ENCODE measurements at places on chromosomes 1 and 21.
A peak's percentile ranks its signal among the peaks of the same experiment; 100 is the strongest.

GRCh38 chr21:44552681-44553080 is 1.4 kb upstream of the KRTAP10-2 start:
- DNase-seq, result no peak

DNA sequence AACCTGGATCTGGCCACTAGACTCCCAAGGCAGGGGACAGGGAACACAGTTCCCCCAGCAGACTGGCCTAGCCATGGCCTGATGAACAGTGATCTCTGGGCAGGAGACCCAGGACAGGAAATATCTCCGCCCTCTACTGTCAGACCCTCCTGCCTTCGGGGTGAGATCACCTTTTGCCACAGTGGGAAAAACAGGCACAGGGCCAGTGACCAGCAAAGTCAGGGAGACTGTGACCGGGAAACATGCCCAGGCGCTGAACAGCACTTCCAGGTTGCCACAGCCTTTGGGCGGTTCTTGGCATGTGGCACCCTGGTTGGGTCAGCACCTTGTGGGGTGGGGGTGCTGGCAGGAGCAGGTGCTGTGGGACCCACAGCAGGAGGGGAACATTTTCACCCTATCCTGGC is 8.9 kb upstream of the ZNF669 start:
- peak; percentile 88 for DNase-seq

DNA sequence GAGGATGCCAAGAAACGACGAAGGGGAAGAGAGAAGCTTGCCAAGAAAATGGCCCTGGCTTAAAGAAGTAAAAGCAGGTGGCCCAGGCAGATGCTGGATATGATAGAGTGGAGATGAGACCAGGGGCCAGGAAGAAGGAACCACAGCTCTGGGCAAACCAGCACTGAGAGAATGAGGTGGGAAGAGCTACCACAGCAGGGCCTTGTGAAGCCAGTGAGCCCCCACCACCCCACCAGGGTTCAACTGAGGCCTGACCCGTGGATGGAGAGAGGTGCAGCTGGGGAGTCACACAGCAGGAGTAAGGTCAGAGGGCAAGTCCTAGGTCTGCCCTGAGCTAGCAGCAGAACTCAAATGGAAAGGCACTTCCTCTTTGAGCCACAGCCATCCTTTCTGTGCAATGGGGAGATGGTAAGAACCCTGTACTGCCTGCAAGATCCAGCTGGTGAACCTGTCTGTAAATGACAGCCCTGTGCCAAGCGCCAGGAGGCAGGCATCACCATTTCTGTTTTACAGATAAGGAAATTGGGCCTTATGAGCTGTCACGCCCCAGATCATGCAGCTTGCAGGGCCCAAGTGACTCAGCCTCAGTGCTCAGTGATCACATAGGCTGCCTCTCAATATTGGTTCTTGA is 8.5 kb downstream of the SH3BGRL3 start:
- DNase-seq, result no peak

DNA sequence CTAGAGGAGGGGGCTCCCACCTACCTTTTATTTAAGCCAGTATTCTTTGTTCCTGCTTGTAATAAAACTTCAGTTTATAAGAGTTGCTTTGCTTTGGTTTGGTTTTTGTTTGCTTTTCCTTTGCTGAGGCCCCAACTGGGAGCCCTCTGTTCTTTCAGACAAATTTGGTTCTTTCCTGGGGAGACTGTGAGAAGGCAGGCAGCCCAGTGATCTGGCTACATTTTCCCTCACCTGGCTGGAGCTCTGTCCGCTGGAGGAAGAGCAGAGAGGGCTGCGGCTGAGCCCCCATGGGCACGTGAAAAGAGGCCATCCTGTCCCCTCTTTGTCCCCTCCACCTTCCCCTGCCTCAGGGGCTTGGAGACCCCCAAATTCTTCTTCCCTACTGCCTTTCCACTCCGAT is 7.3 kb upstream of the SFN start:
- no peak for DNase-seq

- DNase-seq, result no peak
These were observed 56.0 kb upstream of the GPR52 start for GRCh38 chr1:174391716-174392115.

GRCh38 chr1:233361876-233362275 is 34.4 kb downstream of the MAP3K21 start:
- DNase-seq, result no peak

GRCh38 chr1:28900562-28900961 is 13.8 kb upstream of the EPB41 start:
- no peak for DNase-seq

GRCh38 chr1:91891454-91891853 is 5.5 kb upstream of the TGFBR3 start:
- no peak for DNase-seq

GRCh38 chr1:181630838-181631237 is 147.5 kb downstream of the CACNA1E start:
- no peak for DNase-seq

GRCh38 chr1:86114816-86115400 is 41.7 kb downstream of the COL24A1 start:
- no peak for DNase-seq

- DNase-seq, result no peak
These were observed 4.8 kb downstream of the DEDD start for GRCh38 chr1:161127649-161128048.

DNA sequence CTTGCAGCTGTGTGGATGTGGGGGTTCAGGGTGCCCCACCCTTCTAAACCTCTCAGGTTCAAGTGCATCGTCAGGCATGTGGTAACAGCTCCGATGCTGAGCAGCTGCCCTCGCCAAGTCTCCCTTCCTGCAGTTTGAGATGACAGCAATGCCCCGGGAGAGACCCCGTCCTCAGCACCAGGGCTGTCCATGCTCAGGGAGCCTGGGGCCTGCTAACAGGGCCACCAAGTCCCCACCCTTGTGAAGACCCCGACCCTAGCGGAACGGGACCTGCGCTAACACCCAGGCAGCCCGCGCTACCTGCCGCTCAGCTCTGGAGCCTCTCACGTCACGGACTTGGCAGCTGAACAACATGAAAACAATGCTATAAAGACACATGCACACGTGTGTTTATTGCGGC is 159.2 kb upstream of the C1orf174 start:
- no peak for DNase-seq

- peak; percentile 48 for DNase-seq
These were observed 5.4 kb upstream of the SLAMF8 start for GRCh38 chr1:159821171-159821867.

- no peak for DNase-seq
These were observed 10.1 kb upstream of the PLA2G5 start for GRCh38 chr1:20059847-20060246.

DNA sequence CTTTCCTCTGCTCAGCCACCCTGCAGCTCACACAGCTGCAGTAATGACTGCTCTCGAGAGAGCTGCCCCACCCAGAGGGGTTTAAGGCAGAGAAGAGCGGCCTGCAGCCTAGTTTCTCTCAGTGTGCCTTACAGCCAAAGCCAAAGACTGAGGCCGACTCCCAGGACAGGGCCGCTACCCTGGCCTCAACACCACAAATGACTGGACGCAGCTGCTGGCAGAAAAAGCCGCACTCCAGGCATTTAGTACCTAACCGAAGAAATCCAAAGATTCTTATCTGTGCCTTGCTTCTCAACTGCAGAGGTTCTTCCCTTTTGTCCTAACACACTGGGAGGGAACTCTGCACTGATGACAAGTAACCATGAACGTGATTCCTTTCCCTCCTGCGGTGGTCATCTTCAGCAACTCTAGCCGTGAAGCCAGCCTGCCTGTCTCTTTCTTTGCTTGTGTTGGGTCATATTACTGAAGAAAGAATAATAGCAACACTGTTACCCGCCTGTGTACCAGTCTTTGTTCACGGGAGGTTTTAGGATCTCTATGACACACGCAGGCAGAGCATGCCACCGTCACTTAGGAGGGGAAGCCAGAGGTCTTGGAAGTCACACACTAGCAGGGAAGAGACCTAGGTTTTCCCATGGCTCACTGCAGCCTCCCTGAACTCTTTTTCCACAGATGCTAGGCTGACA is 202.7 kb downstream of the RHOU start:
- no peak for DNase-seq

DNA sequence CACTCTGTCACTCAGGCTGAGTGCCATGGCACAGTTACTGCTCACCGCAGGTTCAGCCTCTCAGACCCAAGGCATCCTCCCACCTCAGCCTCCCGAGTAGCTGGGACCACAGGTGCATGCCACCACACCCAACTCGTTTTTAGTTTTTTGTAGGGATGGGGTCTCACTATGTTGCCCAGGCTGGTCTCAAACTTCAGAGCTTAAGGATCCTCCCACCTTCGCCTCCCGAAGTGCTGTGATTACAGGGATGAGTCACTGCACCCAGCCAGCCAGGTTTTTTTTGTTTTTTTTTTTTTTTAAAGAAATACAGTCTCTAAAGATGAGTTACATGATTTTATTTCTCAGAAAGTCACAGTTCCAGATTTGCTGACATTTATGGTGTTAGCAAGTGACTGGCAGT is 29.0 kb downstream of the BACE2 start:
- no peak for DNase-seq

- DNase-seq, result no peak
These were observed 67.2 kb downstream of the HS2ST1 start for GRCh38 chr1:86981482-86982213.

DNA sequence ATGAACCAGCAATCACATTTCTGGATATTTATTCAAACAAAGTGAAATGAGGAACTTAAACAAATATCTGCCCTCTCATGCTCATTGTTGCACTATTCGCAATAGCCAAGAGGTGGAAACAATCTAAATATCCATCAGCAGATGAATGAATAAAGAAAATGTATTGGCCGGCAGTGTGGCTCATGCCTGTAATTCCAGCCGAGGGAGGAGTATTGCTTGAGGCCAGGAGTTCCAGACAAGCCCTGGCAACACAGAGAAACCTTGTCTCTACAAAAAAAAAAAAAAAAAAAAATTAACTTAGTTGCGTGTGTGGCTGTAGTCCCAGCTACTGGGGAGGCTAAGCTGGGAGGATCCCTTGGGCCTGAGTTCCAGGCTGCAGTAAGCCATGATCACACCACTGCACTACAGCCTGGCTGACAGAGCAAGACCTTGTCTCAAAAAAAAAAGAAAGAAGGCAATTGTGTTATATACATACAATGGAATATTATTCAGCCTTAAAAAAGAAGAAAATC is 191.4 kb downstream of the AKT3 start:
- DNase-seq, result no peak

DNA sequence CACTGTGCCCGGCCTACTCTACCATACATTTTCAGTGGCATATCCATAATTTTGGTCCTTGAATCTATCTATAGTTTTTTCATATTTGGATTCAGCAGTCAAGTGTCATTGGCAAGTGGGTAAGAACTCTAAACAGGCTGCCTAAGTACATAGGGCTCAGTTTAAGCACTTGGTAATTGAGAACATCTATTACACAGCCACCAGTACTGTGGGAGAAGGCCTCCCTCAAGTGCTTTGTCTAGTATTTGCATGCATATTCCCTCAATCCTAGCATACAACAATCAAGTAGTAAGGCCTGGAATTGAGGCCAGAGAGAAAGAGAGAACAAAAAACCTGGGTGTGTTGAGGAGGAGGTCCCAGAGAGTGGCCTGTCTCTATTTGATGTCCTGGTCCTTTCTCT is 325.2 kb downstream of the USP25 start:
- DNase-seq, result no peak

GRCh38 chr1:91020486-91020885 is 1.3 kb downstream of the ZNF644 start:
- no peak for DNase-seq

DNA sequence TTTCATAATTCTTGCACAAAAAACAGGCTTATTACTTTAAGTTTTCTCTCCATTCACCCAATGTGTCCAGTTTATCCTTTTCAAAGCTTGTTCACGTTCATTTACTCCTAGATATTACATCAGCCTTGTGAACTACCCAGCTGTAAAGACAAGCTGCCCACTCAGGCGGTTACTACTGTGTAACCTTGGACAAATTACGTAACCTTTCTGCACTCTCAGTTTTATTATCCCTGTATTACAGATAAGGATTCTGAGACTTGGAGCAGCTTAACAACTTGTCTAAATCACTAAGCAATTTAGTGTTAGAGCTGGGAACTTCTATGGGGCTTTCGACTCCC is 20.5 kb upstream of the LPAR3 start:
- DNase-seq, result no peak

- no peak for DNase-seq
These were observed 35.7 kb upstream of the PWP2 start for GRCh38 chr21:44071359-44072104.

GRCh38 chr1:85283475-85284199 is 7.2 kb upstream of the BCL10 start:
- peak; percentile 17 for DNase-seq

DNA sequence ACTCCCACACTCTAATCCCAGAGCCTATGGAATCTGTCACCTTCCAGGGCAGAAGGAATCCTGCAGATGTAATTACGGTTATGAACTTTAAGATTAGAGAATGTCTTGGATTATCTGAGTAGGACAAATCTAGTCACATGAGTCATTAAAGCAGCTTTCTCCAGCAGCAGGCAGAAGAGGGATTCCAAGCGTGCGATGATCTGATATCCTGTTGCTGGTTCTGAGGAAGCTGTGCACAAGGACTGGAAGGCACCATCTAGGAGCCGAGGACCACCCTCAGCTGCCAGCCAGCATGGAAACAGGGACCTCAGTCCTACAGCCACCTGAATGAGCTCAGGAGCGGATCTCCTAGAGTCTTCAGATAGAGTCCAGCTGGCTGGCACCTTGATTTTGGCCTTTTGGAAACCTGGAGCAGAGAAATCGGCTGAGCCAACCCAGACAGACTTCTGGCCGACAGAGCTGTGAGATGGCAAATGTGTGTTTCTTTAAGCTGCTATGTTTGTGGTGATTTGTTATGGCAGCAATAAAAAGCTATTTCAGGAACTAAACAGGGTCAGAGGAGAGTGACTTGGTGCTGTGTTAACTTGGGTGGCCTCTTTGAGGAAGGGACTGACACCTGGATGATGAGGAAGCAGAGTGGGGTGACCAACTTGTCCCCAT is 34.5 kb downstream of the LRRN2 start:
- DNase-seq, result no peak

GRCh38 chr1:47587891-47588582 is 150.2 kb downstream of the FOXD2 start:
- DNase-seq, result no peak

GRCh38 chr1:235657269-235657668 is 7.7 kb upstream of the GNG4 start:
- no peak for DNase-seq

- no peak for DNase-seq
These were observed 7.4 kb downstream of the LDLRAD1 start for GRCh38 chr1:54010415-54011117.

DNA sequence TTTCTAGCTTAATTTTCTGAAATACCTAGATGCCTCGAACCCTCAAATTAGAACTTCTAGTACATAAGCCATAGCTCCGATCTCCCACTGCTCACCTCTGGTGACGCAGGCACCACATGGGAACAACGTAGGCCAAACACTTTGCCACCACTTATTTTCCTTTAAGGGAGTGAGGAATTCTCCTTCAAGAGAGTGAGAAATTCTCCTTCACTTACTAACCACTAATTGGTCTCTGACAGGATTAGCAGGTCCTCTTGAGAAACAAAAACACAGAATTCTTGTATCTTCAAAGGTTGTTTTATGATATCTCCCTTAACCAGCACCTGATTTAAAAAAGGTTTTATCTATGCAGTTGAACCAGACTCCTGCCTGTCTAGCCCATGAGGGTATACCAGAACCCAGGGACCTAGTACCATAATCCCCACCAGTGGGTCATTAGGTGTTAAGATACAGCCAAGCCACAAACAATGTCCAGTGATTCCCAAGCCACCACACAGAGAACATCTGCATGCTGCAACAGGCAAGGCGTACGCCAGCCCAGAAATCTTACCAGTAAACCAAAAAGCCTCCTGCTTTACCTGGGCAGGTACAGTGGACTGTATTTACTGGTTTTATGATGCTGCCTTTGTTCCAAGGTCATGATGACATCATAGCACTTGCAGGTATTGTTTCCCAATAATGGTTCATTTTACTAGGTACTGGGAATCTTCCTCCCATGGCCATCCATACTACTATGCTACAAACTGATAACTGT is 20.3 kb upstream of the CXADR start:
- DNase-seq, result peak; percentile 9
